ENCODE measurements at places on chromosomes 11 and 22.

- no peak for DNase-seq
These were observed 62.4 kb downstream of the NAV2 start for GRCh38 chr11:19774817-19775580.

DNA sequence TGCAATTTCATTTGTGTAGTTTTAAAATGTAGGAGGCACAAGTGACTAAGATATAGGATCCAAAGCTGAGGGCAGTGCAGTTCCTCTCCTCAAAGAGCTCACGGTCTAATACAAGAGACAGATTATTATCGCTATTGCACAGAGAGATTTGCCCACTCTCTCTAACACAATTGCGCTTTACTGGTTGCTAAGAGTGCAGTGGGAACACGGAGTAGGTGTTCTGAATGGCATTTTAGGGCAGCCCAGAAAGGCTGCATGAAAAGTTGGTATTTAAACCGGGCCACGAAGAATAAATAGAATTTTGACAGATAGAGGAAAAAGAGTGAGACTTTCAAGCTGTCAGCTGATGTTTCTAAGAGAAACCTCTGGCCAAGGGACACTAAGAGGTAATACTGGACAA lies 79.5 kb downstream of the BLID start:
- no peak for DNase-seq

GRCh38 chr11:48184452-48184851 lies 32.2 kb upstream of the OR4B1 start:
- DNase-seq, result no peak

DNA sequence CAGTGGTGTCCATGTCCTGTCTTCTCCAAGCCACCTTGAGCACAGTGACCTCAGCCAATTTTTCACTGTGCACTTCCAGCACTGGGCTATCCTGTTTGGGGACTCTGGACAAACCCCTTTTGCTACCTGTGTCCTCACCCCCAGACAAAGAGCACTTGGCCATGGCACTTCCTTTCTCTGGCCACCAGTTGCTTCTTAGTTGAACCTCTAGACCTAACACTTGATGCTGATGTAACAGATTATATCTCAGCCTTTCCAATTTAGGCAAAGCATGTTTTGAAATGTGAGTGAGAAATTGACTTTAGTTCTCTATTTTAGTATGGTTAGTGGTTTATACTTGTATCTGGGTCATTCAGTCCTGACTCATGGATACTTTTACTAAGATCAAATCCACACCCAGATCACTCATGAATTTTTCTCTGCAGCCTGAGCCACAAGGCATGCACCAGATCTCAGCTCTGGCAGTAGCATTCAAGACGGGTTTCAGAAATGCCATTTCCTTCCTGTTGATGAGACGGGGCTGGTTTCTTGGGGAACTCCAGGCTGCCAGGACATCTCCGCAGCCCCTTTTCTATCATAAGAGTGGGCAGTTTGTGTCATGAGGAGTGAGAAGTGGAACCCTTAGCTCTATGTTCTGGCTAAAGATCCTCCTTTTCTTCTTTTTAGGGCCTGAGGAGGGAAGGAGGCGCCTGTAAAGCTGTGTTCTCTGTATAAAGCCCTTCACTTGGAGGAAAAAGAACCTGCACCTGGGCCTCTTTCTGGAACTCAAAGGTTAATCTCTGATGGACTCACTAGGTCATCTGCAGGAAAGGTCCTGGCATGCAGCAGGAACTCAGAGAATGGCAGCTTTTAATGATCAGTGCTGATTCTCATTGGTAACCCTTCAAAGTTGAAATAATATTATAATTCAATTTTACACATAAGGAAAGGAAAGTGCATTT lies 185.6 kb upstream of the TENM4 start:
- no peak for DNase-seq

DNA sequence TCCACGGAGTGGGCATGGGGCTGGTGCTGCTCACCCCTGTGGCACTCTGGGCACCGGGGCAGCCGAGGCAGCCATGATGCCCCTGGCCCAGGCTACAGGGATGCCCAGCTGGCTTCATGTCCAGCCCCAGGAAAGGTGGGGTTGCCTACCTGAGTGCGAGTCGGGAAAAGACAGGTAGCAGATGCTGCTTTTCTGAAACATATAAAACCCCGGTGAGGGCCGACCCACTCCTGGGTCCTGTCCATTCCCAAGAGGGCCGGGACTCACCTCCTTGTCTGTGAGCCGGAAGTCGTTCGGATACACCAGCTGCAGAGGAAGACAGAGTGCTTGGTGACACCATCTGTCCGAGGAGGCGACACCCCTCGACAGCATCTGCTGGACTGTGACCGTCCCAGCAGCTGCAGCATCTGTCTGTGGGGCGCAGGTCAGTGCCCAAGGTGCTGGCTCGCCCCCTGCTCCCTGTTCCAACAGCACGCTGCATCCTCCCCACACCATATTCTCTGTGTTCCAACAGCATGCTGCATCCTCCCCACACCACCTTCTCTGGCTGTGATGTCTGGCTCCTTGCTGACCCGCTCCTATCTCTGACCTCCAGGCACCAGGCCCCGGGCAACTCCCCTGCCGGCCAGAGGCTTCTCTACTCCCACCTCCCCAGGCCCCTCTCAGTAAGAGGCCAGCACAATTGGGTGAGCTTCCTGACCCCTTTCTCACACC lies 8.0 kb downstream of the DENND6B start:
- DNase-seq, result peak; percentile 49

DNA sequence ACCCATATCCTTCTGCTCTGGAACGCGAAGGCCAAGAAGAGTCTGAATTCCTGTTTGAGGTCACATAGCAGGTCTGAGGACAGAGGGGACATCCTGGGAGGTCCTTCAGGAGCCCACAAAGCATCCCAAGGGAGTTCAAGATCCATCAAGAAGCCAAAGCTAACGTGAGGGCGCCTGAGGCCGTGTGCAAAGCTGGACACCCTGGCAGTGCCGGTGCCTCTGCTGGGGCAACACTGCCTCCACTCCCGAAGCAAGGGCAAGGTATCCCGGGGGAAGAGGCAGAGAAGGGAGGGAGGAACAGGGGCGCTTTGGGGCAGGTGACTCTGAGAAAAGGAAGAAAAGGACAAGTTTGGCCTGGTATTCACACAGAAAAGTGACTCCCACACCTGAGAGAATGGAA lies 50.3 kb upstream of the CDON start:
- no peak for DNase-seq

GRCh38 chr22:23467721-23468294 lies 112.3 kb downstream of the IGLL1 start:
- no peak for DNase-seq

DNA sequence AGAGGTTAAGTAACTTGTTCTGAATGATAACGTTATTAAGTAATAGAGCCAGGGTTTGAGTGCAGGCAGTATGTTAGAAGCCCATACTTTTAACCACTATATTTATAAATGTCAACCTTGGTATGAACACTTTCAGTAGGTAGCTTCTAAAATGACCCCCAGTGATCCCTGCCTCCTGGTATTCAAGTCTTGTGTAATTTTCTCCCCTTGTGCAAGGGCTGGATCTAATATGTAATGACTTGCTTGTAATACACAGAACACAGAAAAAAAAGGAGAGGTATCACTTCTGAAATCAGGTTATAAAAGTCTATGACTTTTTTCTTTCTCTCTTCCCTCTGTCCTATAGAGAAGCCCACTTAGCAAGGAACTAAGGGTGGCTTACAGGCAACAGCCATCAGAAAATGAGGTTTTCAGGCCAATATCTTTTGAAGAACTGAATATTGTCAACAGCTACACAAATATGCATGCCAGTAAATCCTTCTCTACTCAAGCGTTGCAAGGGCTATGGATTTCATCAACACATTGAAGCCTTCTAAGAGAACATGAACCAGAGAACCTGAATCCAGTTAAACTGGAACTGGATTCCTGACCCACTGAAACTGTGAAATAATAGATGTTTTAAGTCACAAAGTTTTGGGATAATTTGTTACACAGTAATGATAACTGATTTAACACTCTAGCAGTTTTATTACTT lies 712.3 kb downstream of the METTL15 start:
- DNase-seq, result no peak

DNA sequence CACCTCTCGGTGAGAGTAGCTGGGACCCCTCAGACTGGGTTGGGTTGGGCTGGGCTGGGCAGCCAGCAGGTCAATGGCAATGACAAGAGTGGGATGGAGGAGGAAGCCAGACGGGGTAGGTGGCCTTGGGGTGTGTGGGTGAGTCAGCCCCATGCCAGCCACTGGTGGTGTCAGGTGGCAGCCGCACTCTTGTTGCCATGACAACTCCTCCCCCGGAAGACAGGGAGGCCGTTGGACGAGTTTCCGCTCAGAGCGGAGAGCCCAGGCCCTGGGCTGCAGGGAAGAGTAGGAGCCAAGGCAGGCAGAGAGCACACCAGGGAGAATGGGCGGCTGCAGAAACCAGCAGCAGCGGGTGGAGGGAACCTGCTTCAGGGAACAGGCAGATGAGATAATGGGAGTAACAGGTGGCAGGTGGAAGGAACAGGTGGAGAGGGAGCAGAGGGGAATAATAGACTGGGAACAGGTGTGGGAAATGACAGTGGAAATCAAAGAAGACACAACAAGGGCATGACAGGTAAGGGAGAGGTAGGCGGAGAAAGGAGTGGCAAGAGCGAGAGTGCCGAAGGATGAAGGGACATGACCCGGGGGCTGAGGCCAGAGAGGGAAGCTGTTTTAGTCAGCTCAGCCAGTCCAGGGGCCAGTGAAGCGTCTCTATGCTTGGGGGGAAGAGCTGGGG lies 8.7 kb downstream of the SPTBN2 start:
- DNase-seq, result no peak

DNA sequence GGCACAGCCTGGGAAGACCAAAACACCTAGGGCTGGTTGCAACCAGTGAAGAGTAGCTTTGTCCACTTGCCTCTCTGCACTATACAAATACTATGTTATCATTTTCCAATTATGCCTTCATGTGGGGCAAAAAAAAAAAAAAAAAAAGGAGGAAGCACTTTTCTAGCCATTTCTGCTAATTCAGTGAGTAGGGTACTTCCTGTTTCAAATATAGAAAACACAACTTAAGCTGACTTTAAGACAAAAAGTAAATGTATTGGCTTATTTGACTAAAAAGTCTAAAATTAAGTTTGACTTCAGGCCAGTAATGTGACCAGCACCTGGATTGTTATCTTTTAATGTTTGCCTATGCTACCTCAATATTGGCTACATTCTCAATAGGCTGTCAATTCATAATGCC lies 15.3 kb downstream of the CCDC73 start:
- no peak for DNase-seq

GRCh38 chr22:42353883-42354727 lies 78.1 kb downstream of the NFAM1 start:
- peak; percentile 90 for DNase-seq

DNA sequence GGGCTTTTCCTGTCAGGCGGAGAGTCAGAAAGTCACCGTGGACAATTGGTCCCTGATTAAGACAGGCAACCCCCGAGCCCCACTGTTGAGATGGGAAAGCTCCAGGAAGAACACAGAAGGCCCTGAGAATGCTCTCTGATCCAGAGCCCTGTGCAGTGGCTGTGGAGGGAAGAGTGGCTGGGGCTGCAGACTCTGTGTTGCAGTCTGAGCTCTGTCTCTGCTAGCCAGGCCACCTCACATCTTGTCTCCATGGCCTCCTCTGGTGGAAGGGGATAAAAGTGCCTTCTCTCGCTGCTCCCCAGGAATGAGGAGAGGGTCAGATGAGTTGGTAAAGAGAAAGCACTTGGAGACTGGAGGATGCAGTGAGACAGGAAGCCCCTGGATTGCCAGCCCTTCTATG lies 141.2 kb downstream of the CEP164 start:
- no peak for DNase-seq

GRCh38 chr22:43848366-43849171 lies 13.7 kb downstream of the SULT4A1 start:
- DNase-seq, result peak; percentile 65

DNA sequence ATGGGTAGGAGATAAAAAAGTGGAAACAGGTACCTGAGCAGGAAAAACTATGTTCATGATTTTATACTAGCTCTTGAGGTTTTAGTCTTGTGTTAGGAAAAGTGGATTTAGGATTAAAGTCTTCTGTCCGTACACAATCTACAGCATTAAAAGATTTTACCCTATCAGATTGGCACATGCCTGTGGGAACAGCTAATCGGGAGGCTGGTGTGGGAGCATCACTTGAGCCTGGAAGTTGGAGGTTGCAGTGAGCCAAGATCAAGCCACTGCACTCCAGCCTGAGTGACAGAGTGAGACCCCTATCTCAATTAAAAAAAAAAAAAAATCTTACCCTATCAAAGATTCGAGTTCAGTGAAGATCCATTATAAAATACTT lies 12.2 kb upstream of the CRKL start:
- no peak for DNase-seq

GRCh38 chr11:132187814-132188213 lies 817.4 kb downstream of the NTM start:
- DNase-seq, result no peak

GRCh38 chr22:40732999-40733292 lies 53.7 kb downstream of the MCHR1 start:
- no peak for DNase-seq
